ENCODE measurements at places on chromosomes 2 and 18.

- DNase-seq = no peak
These were observed 238.8 kb downstream of the TPGS2 start for GRCh38 chr18:36589857-36590543.

DNA sequence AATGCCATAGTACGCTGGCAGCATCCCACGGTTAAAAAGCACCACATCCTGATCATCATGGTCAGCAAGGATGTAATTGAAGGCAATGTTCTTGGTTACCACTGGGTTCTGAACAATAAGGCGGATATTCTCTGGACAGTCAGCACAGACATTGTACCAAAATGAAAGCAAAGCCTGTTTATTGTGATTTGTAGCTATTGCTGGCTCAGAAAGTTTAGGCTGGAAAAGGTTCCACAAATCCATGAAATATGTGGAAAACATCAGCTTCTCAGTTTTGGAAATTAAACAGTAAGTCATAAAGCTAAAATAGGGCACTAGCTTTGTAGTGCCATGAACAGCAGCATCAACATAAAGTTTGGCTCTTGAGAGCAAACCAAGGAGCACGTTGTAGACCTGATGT lies 52.2 kb downstream of the C2orf74 start:
- DNase-seq = no peak

GRCh38 chr2:12616456-12617156 lies 100.1 kb upstream of the TRIB2 start:
- DNase-seq = peak; percentile 96

- DNase-seq = peak; percentile 75
These were observed 30.4 kb downstream of the SRSF7 start for GRCh38 chr2:38720613-38721241.

DNA sequence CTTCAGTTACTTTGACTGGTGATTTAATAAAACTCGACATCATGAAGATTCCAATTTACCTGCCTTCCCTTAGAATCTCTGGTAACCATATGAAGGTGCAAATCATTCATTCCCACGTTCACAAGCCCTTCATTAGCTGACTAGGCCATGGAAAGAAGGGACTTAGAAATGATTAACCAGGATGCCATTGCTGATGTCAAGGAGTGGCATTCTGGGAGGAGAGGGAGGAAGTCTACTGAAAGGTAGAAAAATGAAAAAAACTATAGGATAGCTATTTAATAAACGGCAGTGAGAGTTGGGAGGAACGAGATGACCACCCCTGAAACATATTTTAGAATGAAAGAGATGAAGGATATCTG lies 1.4 kb downstream of the ATIC start:
- DNase-seq = no peak

GRCh38 chr2:84792856-84793522 lies 87.9 kb downstream of the TRABD2A start:
- no peak for DNase-seq

DNA sequence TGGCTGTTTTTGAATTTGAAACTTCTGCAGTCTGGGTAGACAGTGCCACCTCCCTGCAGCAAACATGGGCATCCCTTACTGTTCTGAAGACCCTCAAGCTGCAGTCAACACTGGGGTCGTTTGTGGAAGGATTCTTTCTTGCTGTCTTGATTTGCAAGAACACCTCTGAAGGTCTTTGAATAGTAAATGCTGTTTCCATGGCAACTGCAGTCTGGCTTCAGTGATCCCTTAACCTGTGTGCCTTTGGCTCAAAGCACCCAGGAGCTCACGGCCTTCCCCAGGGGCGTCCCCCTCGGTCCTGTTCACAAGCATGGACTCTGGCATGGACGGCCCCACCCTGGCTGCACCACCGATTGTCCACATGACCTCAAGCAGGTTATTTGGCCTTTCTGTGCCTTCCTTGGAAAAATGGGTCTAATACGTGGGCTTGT lies 38.3 kb downstream of the LRRFIP1 start:
- DNase-seq = no peak

- DNase-seq = no peak
These were observed 132.5 kb downstream of the OSR1 start for GRCh38 chr2:19225931-19226330.

DNA sequence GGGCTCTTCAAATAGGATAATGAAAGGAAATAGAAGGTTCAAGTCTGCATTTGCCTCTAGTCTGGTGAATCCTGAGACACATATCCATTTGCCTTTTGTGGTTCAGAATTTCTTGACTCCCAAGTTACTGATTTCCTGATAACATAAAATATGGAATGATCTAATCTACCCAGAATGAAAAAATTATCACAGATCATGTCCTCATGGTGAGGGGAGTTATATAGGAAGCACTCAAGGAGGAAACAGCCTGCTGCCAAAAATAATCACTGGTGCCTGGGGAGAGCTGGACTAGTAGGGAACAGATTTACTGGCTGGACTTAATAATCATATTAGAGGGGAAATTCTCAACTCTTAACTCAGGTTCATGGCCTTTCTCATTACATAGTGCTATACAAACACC lies 95.5 kb upstream of the STK17B start:
- DNase-seq = no peak

DNA sequence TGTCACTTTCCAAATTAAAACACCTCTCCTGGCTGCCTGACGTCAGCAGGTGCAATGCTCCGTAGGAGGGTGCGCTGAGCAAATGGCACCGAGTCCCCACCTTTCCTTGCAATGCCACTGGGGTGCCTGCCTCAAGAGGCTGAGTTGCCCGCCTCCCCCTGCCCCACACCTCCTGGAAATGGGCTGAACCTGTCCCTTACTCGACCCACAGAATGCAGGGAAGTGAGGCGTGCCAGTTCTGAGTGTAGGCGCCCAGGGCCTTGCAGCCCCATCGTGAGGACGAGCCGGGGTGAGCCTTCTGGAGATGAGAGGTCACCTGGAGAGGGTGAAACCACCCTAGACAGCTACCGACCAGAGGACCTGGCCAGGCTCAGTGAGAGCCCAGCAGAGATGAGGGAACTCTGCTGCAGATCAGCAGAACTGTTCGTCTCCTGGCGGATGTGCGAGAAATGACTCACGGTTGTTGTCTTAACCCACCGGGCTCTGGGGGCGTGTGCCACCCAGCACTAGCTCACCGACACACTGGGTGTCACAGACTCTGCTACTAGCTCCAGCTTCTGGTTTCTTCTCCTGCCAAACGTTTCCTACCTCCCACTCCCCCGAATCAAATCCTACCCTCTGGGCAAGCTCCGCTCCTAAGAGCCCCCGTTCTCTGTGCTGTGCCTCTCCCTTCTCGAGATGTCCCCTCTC lies 168.7 kb upstream of the HDAC4 start:
- no peak for DNase-seq

GRCh38 chr2:131032393-131032836 lies 60.8 kb downstream of the FAM168B start:
- DNase-seq = no peak

- peak; percentile 55 for DNase-seq
These were observed 4.2 kb downstream of the UXS1 start for GRCh38 chr2:106189764-106190468.

GRCh38 chr18:62569081-62569655 lies 46.3 kb downstream of the ZCCHC2 start:
- no peak for DNase-seq

DNA sequence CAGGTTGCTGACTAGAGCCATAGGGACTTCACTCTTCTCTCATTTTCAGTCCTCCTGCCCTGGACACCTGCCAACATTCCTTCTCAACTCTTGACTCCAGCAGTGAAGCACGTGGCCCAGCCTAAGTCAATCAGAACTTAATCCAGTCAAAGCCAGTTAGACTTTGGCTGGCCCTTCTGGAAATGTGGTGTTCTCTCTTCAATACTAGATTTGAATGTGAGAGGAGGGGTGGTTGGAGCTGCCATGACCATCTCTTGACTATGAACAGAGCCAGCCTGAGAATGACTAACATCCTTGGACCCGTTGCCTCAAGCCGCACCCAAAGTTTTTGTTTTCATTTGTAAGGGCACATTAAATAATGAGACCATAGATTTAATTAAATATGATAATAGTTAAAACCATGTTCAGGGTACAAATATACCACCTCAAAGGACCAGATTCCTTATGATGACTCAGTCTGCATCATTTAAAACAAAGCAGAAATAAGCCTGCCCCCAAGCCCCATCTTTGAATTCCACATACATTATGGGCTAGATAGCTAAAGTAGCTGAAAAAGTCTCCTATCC lies 49.7 kb upstream of the RASGRP3 start:
- DNase-seq = no peak

GRCh38 chr2:151358166-151358970 lies 976 bp downstream of the TNFAIP6 start:
- DNase-seq = no peak

- no peak for DNase-seq
These were observed 31.4 kb upstream of the ZNG1B start for GRCh38 chr2:113406114-113406513.

DNA sequence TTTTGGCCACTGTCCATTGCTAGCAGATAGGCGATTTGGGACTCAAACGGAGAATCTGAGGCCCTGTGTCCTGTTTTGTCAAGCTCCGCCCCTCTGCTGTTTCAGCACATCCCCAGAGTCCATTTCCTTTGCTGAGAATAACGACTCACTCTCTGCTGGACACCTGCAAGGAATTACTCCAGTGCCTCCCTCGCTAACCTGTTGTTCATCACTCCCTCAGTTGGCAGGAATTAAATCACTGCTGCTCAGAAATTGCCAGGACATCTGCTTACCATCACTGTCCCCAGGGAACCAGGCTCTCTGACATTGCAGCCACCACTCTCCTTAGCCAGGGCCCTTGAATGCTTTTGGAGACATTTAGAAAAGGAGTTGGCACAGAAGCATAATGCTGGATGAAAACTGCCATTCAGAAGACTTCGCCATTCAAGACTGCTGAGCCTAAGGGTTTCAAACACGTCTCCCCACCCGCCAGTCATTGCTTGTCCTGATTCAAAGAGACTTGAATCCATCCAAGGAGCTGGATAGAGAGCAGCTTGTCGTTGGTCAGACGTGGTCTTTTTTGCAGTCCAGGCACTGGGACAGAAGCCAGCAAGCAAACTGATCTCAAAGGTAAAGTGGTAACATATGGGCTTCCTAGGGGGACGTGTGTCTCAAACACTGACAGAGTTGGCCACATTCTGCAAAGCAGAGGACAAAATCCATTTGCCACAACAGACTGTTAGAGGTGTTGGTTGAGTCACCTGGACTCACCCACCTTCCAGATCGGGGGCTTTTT lies 155.3 kb downstream of the UXS1 start:
- DNase-seq = no peak

GRCh38 chr2:178827739-178828485 lies 20.7 kb upstream of the TTN start:
- DNase-seq = no peak
